T47D (cell line): ENCODE measurements at places on chromosomes 11 and 22.

GRCh38 chr11:9838229-9838628 lies 174.4 kb downstream of the SWAP70 start:
- DNase-seq, result no peak

DNA sequence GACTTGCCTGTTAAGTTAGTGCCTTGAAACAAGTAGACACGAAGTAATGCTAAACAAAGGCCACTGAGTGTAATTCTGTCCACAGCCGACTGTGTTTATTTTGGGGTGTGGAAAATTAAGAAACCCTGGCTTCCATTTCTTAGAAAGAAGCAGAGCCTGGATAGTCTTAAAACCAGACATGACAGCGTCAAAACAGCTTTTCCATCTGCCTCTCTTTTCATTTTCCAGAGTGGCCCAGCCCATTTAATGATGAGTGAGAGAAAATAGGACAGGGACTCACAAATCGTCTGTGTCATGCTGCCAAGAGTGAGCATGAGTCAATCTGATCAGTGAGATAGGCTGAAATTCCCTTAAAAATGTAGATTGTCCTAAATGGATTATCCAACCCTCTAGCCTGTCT lies 485.9 kb downstream of the JRKL start:
- no peak for DNase-seq

DNA sequence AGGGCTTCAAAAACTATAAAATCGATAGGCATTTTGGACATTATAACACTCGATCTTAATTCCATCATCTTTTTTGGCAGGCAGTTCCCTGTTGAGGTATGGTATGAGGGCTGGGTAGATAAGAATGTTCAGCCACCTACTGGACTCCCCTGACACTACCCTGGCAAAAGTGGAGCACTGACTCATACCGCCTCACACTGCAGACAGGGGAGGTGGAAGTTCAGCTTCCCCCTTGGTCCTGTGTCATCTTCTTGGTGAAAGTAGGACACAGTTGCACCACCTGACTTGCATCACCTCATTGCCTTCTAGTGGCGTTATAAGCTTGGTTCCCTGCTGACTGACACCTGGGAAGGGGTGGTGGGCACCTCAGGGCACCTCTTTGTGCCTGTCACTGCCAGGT lies 30.4 kb downstream of the PAAF1 start:
- DNase-seq, result no peak

GRCh38 chr11:30760345-30760744 lies 174.2 kb upstream of the MPPED2 start:
- DNase-seq, result no peak

DNA sequence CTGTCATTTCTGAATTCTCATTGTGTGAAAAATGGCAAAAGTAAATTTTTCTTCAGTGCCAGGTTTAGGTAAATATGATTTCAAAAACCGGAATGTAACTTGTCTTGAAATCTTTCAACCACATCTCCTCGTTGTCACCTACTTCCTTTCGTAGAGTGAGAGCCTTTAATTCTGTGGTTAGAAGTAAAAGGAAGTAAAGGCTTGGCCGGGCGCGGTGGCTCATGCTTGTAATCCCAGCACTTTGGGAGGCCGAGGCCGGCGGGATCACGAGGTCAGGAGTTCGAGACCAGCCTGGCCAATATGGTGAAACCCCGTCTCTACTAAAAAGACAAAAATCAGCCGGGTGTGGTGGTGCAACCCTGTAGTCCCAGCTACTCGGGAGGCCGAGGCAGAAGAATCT lies 29.8 kb downstream of the SGSM3 start:
- peak; percentile 64 for DNase-seq

- DNase-seq, result no peak
Observed at GRCh38 chr11:61357233-61357893, 4.3 kb downstream of the CYB561A3 start.

DNA sequence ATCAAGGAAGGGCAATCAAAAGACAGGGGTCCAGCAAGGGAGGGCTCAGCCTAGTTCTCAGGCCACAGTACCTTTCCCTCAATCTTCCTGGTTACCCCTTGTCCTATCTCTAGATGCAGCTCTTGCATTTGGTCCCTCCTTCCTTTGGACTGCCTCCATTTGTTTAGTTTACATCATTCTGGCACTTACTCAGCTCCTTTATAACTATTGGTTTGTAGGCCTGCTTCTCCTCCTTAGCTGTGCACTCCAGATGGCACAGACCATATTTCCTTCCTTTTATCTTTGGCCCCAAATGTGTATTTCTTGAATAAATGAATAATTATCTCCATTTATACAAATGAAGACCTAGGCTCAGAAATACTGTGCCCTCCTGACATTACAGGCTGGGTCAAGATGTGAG lies 92.3 kb upstream of the AMOTL1 start:
- DNase-seq, result no peak

DNA sequence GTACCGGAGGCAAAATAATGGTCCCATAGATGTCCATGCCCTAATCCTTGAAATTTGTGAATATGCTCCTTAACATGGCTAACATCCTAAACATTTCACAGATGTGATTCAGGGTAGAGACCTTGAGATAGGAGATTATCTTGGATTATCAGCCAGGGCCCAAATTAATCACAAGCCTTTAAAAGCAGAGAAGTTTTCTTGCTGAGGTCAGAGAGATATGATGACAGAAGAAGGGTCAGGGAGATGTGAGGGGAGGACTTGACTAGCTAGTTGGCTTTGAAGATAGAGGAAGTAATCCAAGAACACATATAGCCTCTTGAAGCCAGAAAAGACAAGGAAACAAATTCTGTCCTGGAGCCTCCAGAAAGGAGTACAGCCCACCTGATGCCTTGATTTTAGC lies 19.1 kb upstream of the FDX1 start:
- DNase-seq, result no peak

GRCh38 chr11:30859669-30860068 lies 273.5 kb upstream of the MPPED2 start:
- DNase-seq, result no peak

- no peak for DNase-seq
Observed at GRCh38 chr11:119248750-119249670, 42.9 kb downstream of the CBL start.

- no peak for DNase-seq
Observed at GRCh38 chr11:88494848-88495247, 157.3 kb upstream of the CTSC start.
